ENCODE measurements at places on chromosomes 1 and 21.

GRCh38 chr1:9732123-9732971, 80.8 kb downstream of the PIK3CD start:
- no peak for DNase-seq

DNA sequence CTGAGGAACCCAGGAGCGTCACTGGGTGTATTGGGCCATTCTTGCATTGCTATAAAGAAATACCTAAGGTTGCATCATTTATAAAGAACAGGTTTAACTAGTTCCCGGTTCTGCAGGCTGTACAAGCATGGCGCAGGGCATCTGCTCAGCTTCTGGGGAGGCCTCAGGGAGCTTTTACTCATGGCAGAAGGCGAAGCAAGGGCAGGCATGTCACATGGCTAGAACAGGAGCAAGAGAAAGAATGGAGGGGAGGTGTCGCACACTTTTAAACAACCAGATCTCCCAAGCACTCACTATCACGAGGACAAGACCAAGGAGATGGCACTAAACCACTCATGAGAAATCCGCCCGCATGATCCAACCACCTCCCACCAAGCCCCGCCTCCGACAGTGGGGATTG, 65.2 kb downstream of the PSMG1 start:
- DNase-seq: no peak

DNA sequence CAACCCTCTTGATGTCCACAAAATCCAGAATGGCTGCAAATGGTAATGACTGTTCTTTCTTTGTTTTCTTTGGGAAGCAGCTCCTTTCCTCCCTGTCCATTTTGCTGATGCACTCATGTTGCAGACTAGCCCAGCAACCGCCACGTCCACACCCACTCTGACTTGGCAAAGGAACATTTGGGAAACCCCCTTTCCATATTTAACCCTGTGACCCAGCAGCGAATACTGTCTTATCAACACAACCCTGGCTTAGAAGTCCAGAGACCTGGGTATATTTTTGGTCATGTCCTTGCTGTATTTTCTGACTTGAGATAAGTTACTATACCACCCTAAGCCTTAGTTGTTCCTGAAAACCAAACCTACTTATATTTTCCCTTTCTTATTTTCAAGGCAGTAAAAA, 18.1 kb upstream of the SHE start:
- DNase-seq: no peak

GRCh38 chr1:238107322-238107721, 216.6 kb upstream of the ZP4 start:
- no peak for DNase-seq

DNA sequence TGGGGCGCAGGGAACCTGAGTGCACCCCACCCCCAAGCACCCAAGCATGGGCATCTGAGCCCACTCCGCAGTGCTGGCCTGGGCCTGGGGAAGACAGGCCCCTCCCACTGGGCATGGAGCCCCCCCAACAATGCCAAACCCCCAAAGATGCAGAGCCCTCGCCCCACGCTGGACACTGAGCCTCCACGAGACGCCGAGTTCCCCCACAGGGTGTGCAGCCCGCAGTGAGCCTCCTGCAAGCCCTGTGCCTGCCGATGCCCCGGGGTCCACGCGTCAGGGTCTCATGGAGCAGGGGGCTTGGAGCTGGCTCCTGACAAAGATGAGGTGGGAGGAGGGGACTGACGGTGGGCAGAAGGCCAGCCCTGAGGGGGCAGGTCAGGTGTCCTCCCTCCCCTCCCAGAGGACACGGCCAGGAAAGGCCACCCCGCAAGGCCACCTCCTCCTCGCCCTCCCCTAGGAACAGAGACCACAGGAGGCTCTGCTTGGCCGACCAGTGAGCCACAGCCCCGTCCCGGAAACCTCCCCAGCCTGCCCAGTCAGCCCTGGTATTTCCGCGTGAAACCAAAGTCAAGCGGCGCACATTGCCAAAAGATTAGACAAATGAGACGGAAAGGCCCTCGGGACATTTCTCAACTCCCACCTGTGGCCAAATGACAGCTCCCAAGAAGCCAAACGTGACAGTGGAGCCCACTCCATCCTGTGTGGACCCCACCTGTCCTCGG, 33.4 kb downstream of the MEGF6 start:
- no peak for DNase-seq

- peak; percentile 93 for DNase-seq
These were observed 479 bp downstream of the POGK start for GRCh38 chr1:166839600-166840308.

- no peak for DNase-seq
These were observed 10.7 kb upstream of the MRPS14 start for GRCh38 chr1:175033953-175034352.

DNA sequence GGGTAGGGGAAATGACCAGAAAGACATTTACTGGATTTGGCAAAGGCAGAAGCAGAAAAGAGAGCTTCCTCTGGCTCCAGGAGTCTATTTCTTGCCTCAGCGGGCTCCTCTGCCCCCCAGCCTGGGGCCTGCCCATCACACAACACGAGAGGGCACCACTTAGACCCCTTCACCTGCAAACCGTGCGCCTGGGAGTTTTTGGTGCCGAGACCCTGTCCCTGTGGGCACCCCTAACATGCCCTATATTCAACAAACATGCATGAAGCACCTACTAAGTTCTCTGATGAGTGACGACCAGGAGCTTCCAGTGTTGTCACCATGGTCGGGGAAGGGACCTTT, 18.8 kb downstream of the IL6R start:
- DNase-seq: no peak

- no peak for DNase-seq
These were observed 35.0 kb upstream of the ECE1 start for GRCh38 chr1:21325231-21325718.

DNA sequence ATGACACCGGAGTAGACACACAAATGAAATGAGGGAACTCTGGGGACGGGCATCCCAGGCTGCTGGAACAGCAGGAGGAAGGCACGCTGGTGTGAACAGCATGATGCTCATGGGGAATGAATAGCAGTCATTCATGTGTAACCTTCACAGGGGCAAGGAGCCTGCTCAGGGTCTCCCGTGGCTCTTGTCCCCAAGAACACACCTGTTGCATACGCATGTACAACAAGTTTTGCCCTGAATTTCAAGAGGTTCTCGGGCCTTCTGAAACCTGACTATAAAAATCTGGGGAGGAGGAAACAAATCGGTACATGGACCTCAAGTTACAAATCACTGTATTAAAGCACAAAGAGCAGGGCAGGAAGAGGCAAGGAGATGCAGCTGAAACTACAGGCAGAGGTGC, 93.4 kb downstream of the RRAGC start:
- no peak for DNase-seq

DNA sequence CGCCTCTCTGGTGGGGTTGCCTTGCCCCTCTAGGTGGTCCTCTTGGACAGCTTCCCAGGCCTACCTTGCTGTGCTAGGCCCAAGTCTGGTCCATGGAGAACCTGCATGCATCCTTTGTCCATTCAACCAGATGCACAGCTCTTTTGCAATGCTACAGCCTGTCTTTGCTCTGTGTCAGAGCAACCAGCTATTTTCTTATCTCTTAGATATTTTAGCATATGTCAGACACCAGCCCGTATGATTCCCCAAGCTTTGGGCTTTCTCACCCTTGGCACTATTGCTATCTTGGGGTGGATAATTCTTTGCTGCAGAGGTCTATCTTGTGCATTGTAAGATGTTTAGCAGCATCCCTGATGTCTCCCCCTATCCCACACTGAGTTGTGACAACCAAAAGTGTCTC, 32.3 kb downstream of the TNN start:
- peak; percentile 37 for DNase-seq

DNA sequence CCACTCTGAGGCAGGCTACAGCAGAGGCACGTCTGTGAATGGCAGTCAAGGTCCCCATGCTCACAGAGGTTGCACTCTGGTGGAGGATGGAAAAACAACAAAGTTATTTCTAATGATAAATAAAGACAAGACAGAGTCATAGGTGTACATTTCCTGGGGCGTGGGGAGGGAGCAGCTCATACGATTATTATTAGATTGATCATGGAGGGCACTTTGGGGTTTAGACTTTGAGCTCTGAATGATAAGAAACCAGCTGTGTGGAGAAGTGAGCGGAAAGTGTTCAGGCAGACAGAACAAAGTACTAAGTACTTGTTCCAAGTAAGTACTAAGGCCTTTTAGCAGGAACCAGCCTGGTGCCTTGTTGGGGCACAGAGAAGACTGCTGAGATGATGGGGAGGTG, 86.8 kb downstream of the BRINP2 start:
- no peak for DNase-seq

GRCh38 chr21:44568667-44569556, 4.6 kb upstream of the KRTAP10-4 start:
- no peak for DNase-seq

- DNase-seq: no peak
These were observed 105.7 kb upstream of the RUNX1 start for GRCh38 chr21:35154788-35155187.
